Activated CD8-positive, alpha-beta memory T cell treated with anti-CD3 and anti-CD28 coated beads, Interleukin-2, amount 10 ng/mL, durations not matched to agents 7 days and 5 days (primary cell): ENCODE measurements at places on chromosomes 16 and 17. TPM values are rescaled to one million over a fixed set of nuclear protein-coding genes. Genes with fewer than 3 reads are reported as not detected.

DNA sequence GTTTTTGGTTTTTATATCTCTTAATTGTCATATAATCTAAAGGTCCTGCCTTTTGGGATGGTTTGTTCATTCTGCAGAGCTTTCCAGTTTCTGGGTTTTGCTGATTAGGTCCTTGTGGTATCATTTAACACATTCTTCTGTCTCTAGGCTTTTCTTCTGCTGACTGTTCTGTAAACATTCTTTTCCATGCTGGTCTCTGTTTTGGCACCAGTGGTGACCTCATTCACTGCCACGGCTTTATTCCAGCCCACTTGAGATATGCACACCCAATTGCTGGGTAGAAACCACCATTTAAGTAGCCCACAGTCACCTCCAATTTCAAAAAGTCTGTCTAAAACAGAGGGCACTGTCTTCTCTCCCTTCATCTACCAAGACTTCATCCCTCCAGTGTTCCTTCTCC, 31.1 kb upstream of the COX10 start:
- peaks cover 52% of the 10 kb centered on the region for H3K36me3 ChIP-seq
- H3K27ac ChIP-seq: no peak overlapping the region
- no peak for DNase-seq
- H3K4me1 ChIP-seq: peaks cover 31% of the 10 kb centered on the region
- H3K4me3 ChIP-seq: no peak overlapping the region

- no peak overlapping the region for H3K4me3 ChIP-seq
- H3K27ac ChIP-seq: no peak overlapping the region
Observed at GRCh38 chr17:56577190-56577842, 16.2 kb upstream of the NOG start.

- no peaks in the 10 kb centered on the region for H3K36me3 ChIP-seq
- H3K4me1 ChIP-seq: no peaks in the 10 kb centered on the region
- H3K27me3 ChIP-seq: no peaks in the 10 kb centered on the region
- DNase-seq: no peak
- no peak overlapping the region for H3K27ac ChIP-seq
Observed at GRCh38 chr17:80023481-80024205, 12.0 kb downstream of the TBC1D16 start.

DNA sequence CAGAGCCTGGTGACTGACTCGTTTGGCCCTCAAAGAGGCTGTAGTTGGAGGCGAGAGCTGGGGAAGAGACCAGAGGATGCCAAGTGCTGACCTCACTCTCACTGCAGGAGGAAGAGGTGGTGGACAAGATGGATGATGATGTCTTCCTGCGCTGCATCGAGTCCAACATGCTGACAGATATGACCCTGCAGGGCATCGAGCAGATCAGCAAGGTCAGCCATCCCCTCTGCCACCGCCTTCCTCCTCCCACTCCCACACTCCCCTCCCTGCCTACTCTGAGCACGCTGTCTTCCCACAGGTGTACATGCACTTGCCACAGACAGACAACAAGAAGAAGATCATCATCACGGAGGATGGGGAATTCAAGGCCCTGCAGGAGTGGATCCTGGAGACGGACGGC, 26.9 kb downstream of the POLR2A start:
- DNase-seq: no peak
- H3K27me3 ChIP-seq: no peaks in the 10 kb centered on the region
- peaks cover 60% of the 10 kb centered on the region for H3K36me3 ChIP-seq
- no peak overlapping the region for H3K4me3 ChIP-seq
- no peaks in the 10 kb centered on the region for H3K4me1 ChIP-seq

- no peak overlapping the region for H3K27ac ChIP-seq
- H3K36me3 ChIP-seq: no peaks in the 10 kb centered on the region
Observed at GRCh38 chr16:88561485-88562359, 8.5 kb upstream of the ZC3H18 start.

GRCh38 chr16:66364117-66364958, 2.2 kb upstream of the CDH5 start:
- no peak overlapping the region for H3K4me3 ChIP-seq
- H3K36me3 ChIP-seq: no peaks in the 10 kb centered on the region
- peaks cover 16% of the 10 kb centered on the region for H3K4me1 ChIP-seq
- peaks cover 53% of the 10 kb centered on the region for H3K27me3 ChIP-seq

GRCh38 chr17:75511610-75512575, 3.4 kb downstream of the CASKIN2 start:
- no peaks in the 10 kb centered on the region for H3K27me3 ChIP-seq
- no peak for DNase-seq
- no peak overlapping the region for H3K27ac ChIP-seq
- H3K36me3 ChIP-seq: no peaks in the 10 kb centered on the region

DNA sequence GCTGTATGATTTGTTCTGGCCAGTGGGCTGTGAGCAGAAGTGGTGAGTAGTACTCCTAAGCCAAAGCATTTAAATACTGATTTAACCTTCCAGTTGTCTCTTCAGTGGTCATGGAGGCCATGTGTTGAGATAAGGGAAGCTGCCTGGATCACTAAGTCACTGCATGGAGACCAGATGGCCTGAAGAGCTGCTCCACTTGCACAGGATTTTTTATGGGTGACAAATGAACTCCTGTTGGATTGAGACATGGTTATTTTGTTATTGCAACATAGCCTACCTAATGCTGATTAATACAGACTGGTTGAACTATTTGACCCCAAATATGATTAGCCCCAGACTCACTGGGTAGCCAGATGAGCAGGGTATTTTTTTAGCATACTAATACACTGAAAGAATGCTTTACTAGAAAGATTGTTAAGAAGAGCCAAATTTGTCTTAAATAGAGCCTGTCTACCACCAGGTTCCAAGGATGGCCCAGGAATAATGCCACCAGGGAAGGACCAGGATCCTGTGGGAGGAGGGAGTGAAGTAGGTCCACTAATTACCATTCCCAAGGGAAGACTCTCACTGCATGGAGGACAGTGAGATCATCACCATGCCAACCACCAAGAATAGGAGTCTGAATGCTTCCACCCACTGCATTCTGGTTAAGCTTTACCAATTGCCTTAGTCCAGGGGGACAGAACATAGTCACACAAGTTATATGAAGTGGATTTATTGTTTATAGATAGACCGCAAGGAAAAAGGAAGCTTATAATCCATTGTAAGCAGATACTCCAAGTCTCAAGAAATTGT, 187.4 kb upstream of the IRX6 start:
- no peak overlapping the region for H3K4me3 ChIP-seq
- no peaks in the 10 kb centered on the region for H3K4me1 ChIP-seq
- no peaks in the 10 kb centered on the region for H3K27me3 ChIP-seq
- H3K36me3 ChIP-seq: no peaks in the 10 kb centered on the region

GRCh38 chr17:76241691-76242255, 1.5 kb upstream of the RNF157 start:
- H3K27ac ChIP-seq: peak overlapping the region; percentile 89
- peaks cover 27% of the 10 kb centered on the region for H3K36me3 ChIP-seq
- peaks cover 3% of the 10 kb centered on the region for H3K27me3 ChIP-seq
- DNase-seq: peak; percentile 26
- peak overlapping the region; percentile 83 for H3K4me3 ChIP-seq

DNA sequence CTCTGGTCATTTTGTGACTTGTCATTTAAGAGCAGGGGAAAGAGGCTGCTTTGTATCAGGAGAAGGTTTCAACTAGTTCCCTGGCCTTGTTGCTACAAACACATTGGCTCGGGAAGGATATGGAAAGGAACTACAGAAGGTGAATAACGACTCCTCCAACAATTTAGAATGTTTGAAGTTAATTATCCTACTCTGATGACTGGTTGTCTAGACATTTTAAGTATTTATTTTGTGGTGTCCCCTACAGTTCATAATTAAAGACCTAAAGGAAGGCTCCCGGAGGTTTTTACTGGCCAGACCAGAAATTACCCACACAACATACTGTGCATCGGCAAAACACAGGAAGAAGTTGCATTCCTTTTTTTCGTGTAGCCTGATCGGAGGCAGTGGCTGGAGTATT, 515.8 kb upstream of the SALL1 start:
- no peak overlapping the region for H3K27ac ChIP-seq
- H3K4me1 ChIP-seq: no peaks in the 10 kb centered on the region
- DNase-seq: no peak
- H3K4me3 ChIP-seq: no peak overlapping the region
- no peaks in the 10 kb centered on the region for H3K36me3 ChIP-seq

GRCh38 chr16:19094542-19095365, 19.0 kb upstream of the ITPRIPL2 start:
- peaks cover 11% of the 10 kb centered on the region for H3K36me3 ChIP-seq
- DNase-seq: peak; percentile 46
- peaks cover 8% of the 10 kb centered on the region for H3K4me1 ChIP-seq
- no peak overlapping the region for H3K4me3 ChIP-seq
- peaks cover 7% of the 10 kb centered on the region for H3K27me3 ChIP-seq

- H3K4me1 ChIP-seq: peaks cover 5% of the 10 kb centered on the region
- peaks cover 44% of the 10 kb centered on the region for H3K27me3 ChIP-seq
- no peak overlapping the region for H3K27ac ChIP-seq
Observed at GRCh38 chr17:81341516-81342268, 46.6 kb upstream of the SLC38A10 start.

GRCh38 chr17:78253946-78254672, 22.7 kb downstream of the TMEM235 start:
- H3K4me3 ChIP-seq: peak overlapping the region; percentile 69
- H3K27ac ChIP-seq: peak overlapping the region; percentile 65
- peaks cover 40% of the 10 kb centered on the region for H3K4me1 ChIP-seq
- peak; percentile 88 for DNase-seq
- H3K36me3 ChIP-seq: no peaks in the 10 kb centered on the region
- H3K27me3 ChIP-seq: peaks cover 10% of the 10 kb centered on the region

DNA sequence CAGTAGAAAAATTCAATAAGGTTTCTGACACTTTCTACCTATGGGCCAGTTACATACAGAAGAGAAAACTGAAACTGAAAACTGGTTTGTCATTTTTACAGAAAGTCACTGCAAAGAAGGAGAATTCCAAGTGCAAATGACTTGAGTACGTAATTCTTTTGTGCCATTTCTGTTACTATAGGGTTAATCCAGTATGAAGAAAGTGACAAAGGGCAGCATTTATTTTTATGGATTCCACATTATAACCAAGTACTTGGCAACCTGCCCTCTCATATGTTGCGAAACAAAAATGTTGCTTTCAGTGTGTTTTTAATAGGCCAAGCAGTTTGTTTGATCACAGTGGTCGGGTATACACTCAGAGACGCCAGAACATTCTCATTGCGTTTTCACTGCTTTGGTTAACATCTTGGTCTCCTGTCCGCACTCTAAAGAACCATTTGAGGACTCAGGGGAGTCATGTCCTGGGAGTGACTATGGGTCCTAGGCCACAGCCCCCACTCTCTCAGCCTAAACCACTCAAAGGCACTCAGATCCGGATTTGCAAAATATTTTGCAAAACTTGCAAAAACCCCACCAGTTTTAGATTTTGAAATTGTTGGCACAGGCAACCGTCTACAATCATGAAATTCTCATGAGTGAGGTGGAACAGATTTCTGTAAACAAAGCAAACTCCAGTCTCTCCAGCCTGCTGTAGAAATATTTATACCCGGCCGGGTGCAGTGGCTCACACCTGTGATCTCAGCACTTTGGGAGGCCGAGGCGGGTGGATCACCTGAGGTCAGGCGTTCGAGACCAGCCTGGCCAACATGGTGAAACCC, 15.4 kb upstream of the HELZ start:
- peak overlapping the region; percentile 68 for H3K27ac ChIP-seq
- no peak for DNase-seq

DNA sequence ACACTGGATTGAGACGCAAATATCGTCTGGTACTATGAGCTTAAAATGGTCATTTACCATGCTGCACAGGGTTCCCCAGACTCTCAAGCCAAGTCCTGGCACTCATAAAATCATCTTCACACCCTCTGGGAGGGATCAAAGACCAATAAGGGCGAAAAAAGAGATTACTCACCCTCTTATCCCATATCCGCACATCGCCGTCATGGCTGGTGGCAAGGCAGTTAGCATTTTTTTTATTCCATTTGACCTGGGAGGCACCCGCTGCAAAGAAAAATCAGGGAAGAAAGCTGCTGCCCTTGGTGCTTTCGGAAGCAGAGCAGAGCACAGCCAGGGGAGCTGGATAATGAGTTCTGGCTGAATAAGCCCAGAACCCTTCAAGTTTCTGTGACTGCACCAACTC, 42.4 kb downstream of the WDR59 start:
- no peak overlapping the region for H3K27ac ChIP-seq
- no peak for DNase-seq
- no peak overlapping the region for H3K4me3 ChIP-seq
- no peaks in the 10 kb centered on the region for H3K27me3 ChIP-seq
- peaks cover 5% of the 10 kb centered on the region for H3K4me1 ChIP-seq
- peaks cover 36% of the 10 kb centered on the region for H3K36me3 ChIP-seq

DNA sequence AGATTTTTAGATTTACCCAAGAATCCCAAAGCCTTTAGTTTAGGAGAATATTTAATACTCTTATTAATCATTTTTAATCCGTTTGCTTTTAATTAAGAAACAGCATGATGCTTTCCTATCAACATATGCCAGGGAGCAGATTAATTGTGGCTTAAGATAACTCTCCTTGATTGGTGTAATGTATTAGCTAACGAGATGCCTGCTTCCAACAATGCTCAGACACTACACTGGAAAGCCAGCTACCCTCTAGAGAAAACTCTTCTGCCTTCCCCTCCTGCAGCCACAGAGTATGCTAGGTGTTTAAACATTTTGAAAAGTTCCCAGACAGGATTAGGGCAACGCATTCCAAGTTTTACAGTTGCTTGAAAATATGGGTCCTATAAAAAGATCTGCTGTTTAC, 142.2 kb downstream of the AATF start:
- H3K27ac ChIP-seq: peak overlapping the region; percentile 91
- peaks cover 64% of the 10 kb centered on the region for H3K4me1 ChIP-seq
- H3K36me3 ChIP-seq: peaks cover 18% of the 10 kb centered on the region
- H3K4me3 ChIP-seq: no peak overlapping the region

DNA sequence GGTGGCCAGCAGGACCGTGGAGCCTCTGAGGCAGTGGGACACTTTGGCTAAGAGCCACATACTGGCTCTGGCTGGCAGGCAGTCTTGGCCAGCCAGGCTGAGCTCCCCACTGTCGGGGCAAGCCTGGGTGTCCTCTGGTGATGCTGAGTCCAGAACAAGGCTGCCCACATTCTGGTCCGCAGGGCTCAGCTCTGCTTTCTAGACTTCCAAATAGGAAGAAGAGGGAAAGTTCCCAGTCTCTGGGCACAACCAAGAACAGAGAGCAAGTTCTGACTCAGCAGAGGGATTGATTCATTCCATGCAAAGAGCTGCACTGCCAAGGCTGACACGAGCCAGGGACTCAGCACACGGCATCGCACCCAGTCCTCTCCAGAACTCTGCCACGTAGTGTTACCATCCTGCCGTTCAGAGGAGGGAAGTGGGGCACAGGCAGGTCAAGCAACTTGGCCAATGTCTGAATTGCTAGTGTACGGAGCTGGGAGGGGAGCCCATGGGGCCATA, 58.9 kb downstream of the NOS2 start:
- H3K36me3 ChIP-seq: no peaks in the 10 kb centered on the region
- H3K4me3 ChIP-seq: no peak overlapping the region
- DNase-seq: no peak
- peaks cover 6% of the 10 kb centered on the region for H3K27me3 ChIP-seq
- no peak overlapping the region for H3K27ac ChIP-seq

The HOXB2 gene
- total RNA-seq: 17.5 TPM

The PIPOX gene
- 2.2 TPM for total RNA-seq

The KCNJ2 gene
- total RNA-seq: not detected

The PRSS8 gene
- not detected for total RNA-seq

The KRTAP4-9 gene
- total RNA-seq: not detected

The C16orf96 gene
- not detected for total RNA-seq

The CCL2 gene
- total RNA-seq: not detected

The KRT12 gene
- total RNA-seq: not detected

The SOCS1 gene
- total RNA-seq: 200 TPM

The HAGH gene
- 44.1 TPM for total RNA-seq

The CYBC1 gene
- 269 TPM for total RNA-seq

The CES1 gene
- 0.49 TPM for total RNA-seq

The CES3 gene
- total RNA-seq: 4.5 TPM
